ENCODE measurements at places on chromosomes 12 and 14. TPM values are rescaled to one million over a fixed set of nuclear protein-coding genes. Genes with fewer than 3 reads are reported as not detected.

Gene NYNRIN
- total RNA-seq = 0.23 TPM

GRCh38 chr12:121025442-121026226 is 9.3 kb upstream of the C12orf43 start:
- no peak for DNase-seq

GRCh38 chr12:38118632-38119031 is 197.9 kb upstream of the ALG10B start:
- no peak for DNase-seq

DNA sequence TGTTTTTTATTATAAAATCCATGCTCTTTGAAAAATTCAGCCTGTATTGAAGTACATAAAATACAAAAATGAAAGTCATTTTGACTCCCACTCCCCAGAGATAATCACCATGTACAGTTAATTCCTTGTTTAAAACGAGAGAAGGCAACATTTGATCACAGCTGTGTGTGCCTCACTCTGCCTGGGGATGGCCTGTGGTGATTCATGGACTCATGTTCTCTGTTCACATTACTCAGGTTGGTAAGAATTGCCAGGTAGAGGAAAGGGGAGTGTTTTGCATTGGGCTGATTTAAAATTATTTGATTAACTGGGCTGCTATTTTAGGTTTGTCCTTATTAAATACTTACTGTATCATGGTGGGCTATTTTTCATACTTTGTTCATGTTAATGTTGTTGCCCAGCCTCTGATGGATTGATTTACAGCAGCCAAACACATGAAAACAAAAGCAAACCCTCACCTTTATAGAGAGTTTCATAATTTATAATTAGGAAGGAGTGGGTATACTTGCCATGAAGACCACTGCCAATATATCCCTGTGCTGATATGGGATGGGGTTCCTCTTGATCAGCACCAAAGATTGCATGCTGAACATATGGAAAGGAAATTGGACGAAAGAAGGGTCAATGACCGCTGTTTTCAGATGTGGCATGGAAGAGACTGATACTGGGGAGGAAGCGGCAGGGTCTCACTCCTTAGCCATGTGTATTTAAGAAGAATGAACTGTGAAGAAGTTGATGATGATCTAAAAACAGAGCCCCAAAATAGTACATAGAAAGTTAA is 3.0 kb downstream of the ZBTB1 start:
- DNase-seq = no peak

DNA sequence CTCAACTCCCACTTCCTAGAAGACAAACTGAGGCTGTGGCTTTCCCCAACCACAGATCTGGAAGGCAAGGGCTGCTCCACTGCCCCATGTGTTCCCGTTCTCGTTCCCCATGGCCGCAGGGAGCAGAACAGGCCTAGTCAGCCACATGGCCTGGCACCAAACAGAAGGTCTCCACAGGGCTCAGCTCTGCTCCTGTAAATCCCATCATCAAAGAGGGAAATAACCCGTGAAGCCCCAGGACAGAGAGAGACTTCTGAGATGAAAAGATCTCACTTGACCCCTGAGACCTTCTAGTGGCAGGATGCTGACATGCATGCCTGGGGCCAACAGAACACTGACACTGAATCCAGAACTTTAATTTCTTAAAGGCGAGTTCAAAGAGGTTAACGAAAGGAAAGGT is 68.9 kb downstream of the BCL11B start:
- DNase-seq = no peak
